ENCODE measurements at places on chromosomes 3 and 15.

GRCh38 chr3:3551981-3552380 is 247.2 kb upstream of the LRRN1 start:
- no peak for DNase-seq

DNA sequence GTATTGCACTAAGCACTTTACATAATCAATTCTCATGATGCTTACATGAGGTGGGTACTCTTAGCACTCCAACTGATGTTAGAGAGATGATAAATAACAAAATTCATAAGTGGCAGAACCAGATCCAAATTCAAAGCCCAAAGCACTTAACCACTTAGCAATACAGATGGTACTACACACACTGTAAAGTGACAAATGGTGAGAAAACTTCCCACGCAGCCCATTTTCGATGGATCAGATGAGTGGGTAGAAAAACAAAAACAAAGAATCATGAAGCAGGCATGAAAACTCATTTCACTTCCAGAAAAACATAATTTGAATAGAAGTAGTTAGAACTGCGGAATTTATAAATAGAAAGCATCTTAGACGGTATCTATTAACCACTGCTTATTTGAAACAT is 66.2 kb downstream of the FRMD4B start:
- no peak for DNase-seq

GRCh38 chr15:69754313-69754712 is 301.7 kb downstream of the RPLP1 start:
- no peak for DNase-seq

DNA sequence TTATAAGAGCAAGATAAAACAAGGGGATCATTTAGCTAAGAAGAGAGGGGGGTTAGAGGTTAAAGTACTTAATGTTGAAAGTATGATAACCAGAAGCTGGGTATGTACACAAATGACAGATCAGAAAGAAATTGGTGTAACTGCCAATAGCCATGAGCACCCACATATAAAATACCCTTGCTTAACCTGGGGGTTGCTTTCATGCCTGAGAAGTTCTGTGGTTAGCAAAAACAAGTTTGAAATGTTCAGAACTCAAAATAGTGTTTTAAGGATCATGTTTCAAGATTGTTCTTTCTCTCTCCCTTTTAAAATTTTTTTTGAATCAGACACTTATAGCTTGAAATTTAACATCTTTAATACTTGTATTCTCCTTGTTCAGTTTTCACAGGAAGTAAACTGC is 321.4 kb upstream of the GBE1 start:
- no peak for DNase-seq

DNA sequence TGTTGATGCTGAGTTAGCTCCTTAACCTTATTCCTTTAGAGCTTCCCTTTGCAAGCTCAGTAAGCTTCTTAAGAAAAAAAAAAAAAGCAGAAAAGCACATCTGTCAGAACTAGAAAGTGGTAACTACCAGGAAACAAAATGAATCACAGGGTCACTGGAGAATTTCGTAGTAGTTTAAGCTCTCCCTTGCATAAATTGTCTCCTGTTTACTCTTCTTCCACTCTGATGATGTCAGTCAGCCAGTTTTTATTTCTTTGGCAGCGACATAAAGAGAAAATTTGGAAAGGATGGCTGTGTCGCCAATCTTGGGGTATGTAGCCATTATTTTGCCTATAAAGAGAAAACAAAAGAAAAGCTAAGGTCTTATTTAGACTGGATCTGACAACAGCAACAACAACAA is 3.2 kb upstream of the GABRR3 start:
- no peak for DNase-seq

GRCh38 chr3:160885791-160886286 is 129.8 kb downstream of the PPM1L start:
- no peak for DNase-seq

DNA sequence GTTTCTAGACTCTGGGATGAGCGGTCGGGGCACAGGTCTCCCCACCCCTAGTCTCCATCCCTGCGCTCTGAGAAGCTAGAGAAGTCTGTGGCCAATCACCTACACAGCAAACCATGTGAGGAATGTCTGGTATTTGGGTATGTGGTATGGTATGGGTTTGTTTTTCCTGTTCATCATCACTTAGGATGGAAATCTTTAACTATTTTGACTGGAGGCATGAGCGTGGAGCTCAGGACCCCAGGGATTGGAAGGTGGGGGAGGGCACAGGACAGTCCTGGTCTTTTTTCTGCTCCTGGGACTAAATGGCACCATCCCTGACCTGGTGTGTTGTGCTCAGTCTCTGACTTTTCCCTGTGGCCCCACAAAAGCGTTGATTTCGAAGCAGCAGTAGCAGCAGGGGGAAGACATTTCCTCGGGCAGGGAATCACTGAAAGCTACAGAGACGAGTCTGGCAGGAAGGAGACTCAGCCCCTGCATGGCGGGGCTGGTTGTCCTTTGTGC is 191.7 kb upstream of the TPM1 start:
- DNase-seq: peak; percentile 77
